CMK (cell line): ENCODE measurements at places on chromosomes 13 and 19.

DNA sequence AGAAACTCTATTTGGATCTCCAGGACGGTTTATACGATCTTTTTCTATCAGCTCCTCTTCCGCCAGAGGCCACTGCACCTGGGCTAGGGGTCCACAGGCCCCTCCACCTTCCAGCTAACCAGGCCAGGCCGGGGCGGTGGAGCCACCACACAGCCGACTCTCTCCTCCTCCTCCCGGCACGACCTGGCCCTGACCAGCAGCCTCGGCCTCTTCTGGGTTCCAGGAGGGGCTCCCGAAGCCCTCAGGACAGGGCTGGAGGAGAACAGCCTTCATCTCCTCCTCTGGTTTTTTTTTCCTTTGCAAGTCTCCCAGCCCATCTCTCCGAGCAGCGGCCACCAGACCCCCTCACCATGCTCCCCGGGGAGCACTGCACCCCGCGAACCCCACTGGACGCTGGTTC lies 17.1 kb downstream of the DPF1 start:
- DNase-seq = no peak

DNA sequence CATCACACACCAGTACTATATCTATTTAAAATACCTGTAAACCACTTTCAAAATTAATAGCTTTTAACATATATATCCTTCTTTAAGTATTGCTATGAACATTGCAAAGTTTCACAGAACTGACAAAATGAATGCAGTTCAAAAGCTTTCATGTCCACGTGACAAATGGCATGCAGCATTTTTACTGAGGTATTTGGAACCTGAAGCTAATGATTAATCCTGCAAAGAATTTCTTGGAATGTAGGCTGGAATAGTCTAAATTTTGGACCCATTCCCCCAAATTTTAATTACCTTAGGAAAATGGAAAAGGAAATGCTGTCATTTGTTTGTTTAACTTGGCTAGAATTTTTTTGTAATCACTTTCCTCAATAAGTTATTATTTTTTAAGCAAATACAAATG lies 423.8 kb upstream of the GPC6 start:
- DNase-seq = no peak

DNA sequence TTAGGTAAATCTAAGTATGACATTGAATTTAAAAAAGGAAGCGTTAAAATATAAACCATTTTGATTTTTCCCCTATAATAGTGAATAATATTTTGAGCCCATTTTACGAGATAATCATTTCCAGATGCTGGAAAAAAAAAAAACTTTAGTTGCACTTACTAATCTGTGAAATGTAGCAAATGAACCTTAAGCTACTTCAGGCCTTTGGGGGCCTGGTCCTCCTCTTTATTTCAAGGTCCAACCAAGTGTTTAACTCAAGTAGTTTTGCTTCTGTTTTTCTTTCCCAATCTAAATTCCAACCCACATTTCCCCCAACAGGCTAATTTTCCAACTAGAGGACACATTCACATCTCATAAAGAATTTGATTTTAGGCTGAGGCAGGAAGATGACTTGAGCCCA lies 101.2 kb downstream of the TNFRSF19 start:
- no peak for DNase-seq

DNA sequence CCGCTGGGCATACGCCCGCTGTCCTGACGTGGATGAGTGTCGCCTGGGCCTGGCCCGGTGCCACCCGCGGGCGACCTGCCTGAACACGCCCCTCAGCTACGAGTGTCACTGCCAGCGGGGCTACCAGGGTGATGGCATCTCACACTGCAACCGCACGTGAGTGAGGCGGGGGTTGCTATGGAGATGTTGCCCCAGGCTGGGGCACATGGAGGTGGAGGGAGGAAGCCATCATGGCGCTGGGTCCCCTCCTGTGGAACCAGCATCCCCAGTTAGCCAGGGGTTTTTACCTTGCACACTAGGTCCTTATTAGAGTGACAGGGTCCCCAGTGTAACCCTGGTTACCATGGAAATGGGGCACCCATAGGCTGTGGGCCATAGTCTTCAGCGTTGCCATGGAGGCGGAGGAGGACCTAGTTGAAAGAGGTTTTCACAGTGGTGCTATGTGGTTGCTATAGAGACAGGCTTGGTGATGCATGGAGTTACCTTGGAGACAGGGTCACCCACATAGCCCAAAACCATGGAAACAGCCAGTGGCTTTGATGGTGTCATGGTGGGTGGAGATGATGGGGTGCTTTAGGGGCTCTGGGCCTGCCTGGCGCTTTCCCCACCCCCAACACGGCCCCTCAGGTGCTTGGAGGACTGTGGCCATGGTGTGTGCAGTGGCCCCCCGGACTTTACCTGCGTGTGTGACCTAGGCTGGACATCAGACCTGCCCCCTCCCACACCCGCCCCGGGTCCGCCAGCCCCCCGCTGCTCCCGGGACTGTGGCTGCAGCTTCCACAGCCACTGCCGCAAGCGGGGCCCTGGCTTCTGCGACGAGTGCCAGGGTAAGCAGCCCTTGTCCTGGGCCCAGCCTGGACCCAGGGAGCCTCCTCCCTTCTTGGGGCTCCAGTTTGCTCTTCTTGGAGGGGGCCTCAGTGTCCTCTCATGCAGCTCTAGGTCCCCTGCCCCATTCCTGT lies 27.1 kb downstream of the MEGF8 start:
- DNase-seq = no peak

- peak; percentile 96 for DNase-seq
Observed at GRCh38 chr19:51887522-51888498, at the start of gene ZNF577. Gene ZNF577, minus strand, starts transcription at chr19:51887951. Its CDS starts 7,569 bp downstream, at chr19:51880382.

- no peak for DNase-seq
Observed at GRCh38 chr13:50255639-50256038, 240.4 kb downstream of the KCNRG start.

GRCh38 chr13:110425444-110425780 lies 118.3 kb downstream of the COL4A2 start:
- DNase-seq = no peak

- DNase-seq = no peak
Observed at GRCh38 chr13:29140277-29140676, 320.1 kb downstream of the MTUS2 start.

DNA sequence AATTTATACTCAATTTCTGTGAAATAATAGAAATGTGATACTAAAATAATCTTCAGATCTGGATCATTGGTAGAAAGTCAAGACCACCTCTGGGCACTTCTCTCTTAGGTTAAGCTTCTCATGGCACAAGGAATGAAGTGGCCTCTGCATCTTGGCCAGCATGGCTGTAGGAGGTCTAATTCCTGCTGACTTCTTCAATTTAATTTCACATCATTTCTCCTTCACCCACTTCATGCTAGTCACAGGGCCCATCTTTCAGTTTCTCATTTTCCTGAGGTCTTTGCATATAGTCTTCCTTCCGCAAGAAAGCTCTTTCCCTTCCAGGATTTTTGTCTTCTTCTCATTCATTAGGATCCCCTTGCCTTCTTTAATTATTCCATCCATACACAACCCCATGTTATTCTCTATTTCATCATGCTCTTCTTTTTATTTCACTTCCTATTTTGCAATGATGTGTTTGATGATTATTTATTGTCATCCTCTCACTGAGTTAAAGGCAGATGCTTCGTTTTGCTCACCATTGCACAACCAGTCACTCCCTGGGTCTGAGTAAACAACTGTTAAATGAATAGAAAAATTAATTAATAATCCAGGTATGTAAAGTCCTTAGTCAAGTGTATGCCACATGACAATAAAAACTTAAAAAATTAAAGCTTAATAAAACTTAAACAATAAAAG lies 397.4 kb downstream of the SPRY2 start:
- no peak for DNase-seq

- DNase-seq = no peak
Observed at GRCh38 chr13:30696278-30697176, 38.8 kb upstream of the ALOX5AP start.

GRCh38 chr19:29858000-29858596 lies 46.3 kb downstream of the CCNE1 start:
- no peak for DNase-seq

DNA sequence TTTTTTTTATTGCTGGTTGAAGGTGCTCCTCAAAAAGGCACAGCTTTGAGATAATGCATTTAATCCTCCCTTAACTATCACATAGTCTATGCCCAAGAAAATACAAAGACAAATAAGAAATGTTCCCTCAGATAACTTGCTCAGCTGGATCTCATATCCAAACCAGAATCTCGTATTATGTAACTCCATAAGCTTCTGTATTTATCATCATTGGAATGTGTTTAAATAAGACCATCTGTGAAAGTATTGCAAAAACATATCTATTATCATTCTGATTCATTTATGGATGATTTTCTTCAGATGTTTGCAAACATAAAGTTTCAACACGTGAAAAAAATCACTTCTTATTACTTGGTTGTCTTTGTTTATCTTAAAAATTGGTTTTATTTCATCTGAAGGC lies 190.9 kb downstream of the IRS2 start:
- no peak for DNase-seq

DNA sequence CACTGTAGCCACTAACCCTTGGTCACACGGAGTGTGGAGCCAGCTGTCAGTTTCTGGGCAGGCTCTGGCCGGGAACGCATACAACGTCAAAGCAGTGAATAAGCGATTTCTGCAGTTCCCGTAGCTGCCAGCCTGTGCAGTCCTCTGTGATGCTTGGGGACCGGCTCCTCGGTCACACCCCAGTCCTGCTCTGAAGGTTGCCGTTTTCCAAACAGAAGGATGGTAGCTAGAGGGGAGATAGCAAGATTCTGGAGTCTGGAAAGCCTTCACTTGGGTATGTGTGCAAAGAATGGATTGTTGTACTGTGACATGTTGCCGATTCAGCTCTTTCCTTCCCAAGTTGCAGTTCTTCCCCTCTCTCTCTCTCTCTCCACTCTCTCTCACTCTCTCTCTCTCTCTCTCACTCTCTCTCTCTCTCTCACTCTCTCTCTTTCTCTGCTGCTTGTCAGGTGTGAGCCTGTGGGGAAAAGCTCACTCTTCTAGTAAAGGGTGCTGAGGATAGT lies 38.7 kb upstream of the C1QTNF9 start:
- DNase-seq = no peak

GRCh38 chr13:47415048-47415447 lies 518.2 kb upstream of the HTR2A start:
- no peak for DNase-seq

DNA sequence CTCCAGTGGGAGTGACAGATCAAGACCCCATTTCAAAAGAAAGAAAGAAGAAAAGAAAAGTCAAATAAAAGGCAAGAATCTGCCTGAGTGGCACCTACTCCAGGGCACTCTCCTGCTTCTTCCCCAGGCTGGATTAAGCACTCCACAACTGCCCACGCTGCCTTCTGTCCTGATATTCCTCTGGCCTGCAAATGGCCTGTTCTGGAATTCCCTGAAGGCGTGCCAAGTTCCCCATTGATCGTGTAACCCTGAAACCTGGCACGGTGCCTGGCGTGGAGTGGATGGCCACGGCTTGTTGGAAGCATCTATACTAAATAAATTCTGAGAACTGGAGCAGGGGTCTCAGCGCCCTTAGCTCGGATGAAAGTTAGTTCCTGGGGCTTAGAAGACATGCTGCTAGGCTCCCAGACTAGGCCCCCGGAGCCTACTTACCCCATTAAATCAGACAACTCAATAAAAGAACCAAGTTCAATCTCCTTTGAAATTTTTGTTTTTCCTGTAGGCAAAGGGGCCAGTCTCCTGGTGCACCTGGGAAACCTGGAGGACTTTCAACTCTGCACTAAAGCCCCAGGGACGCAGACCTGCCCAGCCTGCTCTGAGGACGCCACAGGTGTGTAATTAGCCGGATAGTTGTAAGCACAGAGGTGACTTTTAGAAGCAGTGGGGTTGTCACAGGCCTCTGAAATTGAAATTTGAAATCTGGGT lies 21.9 kb downstream of the ANKRD27 start:
- DNase-seq = no peak

- no peak for DNase-seq
Observed at GRCh38 chr13:44031555-44031954, 151.9 kb downstream of the LACC1 start.

GRCh38 chr13:100808330-100809128 lies 133.9 kb upstream of the TMTC4 start:
- DNase-seq = no peak

GRCh38 chr13:31310786-31311185 lies 111.0 kb downstream of the B3GLCT start:
- DNase-seq = no peak

- DNase-seq = no peak
Observed at GRCh38 chr19:47283405-47284059, 8.8 kb downstream of the INAFM1 start.

- no peak for DNase-seq
Observed at GRCh38 chr13:34810996-34811395, 131.1 kb upstream of the NBEA start.

- no peak for DNase-seq
Observed at GRCh38 chr13:66362485-66362884, 867.7 kb downstream of the PCDH9 start.

DNA sequence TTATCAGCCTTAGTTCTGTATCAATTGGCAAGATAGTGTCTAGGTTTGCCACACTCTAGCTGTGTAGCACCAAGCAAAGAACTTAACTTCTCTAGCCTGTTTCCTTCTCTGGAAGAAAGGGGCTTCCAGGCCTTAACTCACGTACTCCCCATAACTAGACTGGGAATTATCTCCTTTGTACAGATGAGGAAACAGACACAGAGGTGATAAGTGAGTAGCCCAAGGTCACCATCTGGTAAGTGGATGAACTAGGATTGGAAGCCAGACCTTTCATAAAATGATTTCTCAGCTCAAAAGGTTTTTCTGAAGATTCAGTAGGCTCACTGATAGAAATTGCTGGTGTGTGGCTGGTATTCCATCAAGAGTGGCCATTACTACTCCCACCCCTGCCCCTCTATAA lies 3.1 kb downstream of the ZNF428 start:
- no peak for DNase-seq
